HepG2 (cell line): ENCODE measurements at places on chromosomes 13 and 19. TPM values are rescaled to one million over a fixed set of nuclear protein-coding genes. Genes with fewer than 3 reads are reported as not detected.

DNA sequence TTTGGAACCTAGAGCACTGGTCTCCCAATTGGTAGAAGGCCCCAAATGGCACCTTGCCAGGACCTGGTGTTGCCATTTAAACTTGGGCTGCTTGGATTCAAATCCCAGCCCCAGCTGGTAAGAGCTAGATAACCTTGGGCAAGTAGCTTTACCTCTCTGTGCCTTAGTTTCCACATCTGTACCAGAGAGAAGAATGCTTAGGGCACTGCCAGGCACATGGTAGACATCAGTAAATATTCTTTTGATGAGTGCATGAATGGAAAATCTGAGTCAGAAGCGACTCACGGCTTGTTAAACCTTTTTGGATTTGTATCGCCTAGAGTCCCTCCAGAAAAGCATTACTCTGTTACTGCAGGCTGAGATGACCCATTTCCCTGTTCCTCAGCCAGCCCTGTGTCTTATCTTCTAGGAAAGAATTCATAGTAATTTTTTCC, 90.9 kb downstream of the SIPA1L3 start:
- no peaks in the 10 kb centered on the region for H3K36me3 ChIP-seq
- no peak overlapping the region for H3K4me3 ChIP-seq
- no peak for DNase-seq
- H3K4me1 ChIP-seq = peaks cover 9% of the 10 kb centered on the region; the same call in 1 of the 2 replicates

DNA sequence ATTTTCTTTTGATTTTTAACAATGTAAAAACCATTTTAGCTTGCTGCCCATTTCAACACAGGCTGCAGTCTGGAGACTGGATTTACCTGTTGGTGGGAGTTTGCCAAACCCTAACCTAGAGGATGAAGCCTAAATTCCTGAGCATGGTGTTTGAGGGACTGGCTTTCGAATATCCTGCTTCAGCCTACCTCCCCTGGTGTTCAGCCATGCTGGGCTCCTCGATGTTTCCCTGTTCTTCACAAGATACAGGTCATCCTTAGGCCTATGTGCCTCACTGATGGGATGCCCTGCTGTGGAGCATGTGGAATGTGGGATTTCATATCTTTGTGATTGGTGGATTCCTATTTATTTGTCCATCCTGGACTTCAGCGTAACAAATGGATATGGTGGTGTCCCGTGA, 20.4 kb upstream of the ERCC5 start:
- H3K27me3 ChIP-seq = no peaks in the 10 kb centered on the region
- no peak overlapping the region for H3K27ac ChIP-seq
- no peak overlapping the region for H3K4me3 ChIP-seq

S1PR2 gene
- total RNA-seq = 0.93 and 1.3 TPM in 2 replicates

GRCh38 chr13:77417897-77418296, 91.0 kb upstream of the MYCBP2 start:
- H3K36me3 ChIP-seq = no peaks in the 10 kb centered on the region
- DNase-seq = no peak
- H3K4me1 ChIP-seq = no peaks in the 10 kb centered on the region

DNA sequence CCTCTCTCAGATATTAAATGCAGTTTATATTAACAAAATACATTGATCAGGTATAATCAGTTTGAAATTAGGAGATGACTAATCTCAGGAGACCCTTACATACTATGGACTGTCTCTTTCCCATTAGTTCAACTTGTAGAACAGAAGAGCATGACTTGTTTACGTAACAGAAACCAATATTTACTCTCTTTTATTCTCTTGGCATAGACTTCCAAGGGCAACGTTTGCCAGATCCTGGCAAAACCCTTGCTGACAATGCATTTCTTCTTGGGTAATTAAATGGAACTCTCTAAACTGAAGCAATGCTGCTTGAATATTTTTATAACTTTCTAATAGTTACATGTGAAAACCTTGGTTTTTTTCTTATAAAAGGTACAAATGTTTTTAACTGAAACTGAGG, 68.3 kb upstream of the MYO16 start:
- no peaks in the 10 kb centered on the region for H3K36me3 ChIP-seq
- no peaks in the 10 kb centered on the region for H3K27me3 ChIP-seq
- H3K4me3 ChIP-seq = no peak overlapping the region
- no peak overlapping the region for H3K27ac ChIP-seq

DNA sequence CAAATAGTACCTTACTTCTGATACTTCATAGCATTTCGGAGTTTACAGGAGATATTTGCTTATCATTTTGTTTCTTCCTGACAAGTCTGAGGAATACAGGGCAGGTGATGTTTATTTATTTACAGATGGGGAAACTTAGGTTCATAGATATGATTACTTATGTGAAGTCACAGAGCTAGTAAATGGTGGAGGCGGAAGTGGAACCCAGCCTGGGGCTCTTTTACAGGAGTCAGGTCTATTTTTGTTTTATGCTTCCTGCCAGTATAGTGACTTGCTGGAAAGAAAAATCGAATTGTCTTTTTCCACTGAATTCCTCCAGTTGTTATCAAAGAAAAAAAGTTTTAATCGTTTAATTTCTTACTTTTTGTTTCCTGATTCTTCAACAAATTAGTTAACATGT, 66.5 kb downstream of the DGKH start:
- no peaks in the 10 kb centered on the region; the same call in 2 of the 3 replicates for H3K27me3 ChIP-seq
- H3K4me3 ChIP-seq = no peak overlapping the region
- no peaks in the 10 kb centered on the region for H3K4me1 ChIP-seq
- no peak for DNase-seq
- H3K36me3 ChIP-seq = no peaks in the 10 kb centered on the region
